Activated CD4-positive, alpha-beta memory T cell treated with anti-CD3 and anti-CD28 coated beads for 36 hours (primary cell): ENCODE measurements at places on chromosomes 16 and 17. TPM values are rescaled to one million over a fixed set of nuclear protein-coding genes. Genes with fewer than 3 reads are reported as not detected.

The C17orf78 gene
- not detected for total RNA-seq

GRCh38 chr17:69485901-69486643, 71.6 kb downstream of the MAP2K6 start:
- no peaks in the 10 kb centered on the region for H3K27me3 ChIP-seq
- no peak overlapping the region for H3K27ac ChIP-seq

DNA sequence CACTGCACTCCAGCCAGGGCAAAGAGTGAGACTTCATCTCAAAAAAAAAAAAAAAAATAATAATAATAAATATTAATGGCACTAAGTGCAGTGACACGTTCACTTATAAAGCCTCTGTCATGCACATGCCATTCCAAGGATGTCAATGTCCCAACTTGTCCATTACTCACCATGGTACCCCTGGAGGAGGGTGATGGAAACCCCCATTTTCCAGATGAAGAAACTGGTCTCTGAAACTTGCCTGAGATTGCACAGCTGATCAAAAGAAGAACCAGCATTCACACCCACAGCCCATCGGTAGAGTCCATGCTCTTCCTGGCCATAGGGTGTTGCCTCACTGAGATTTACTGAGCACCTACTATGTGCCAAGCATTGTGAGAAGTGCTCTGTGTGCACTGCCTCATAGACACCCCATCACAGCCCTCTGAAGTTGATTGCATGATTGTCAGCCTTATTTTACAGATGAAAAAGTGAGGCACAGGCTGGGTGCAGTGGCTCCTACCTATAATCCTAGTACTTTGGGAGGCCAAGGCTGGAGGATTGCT, 123.7 kb downstream of the ABCC1 start:
- no peak overlapping the region for H3K4me3 ChIP-seq
- DNase-seq, result no peak
- peak overlapping the region; percentile 34 for H3K27ac ChIP-seq
- H3K27me3 ChIP-seq, result no peaks in the 10 kb centered on the region

DNA sequence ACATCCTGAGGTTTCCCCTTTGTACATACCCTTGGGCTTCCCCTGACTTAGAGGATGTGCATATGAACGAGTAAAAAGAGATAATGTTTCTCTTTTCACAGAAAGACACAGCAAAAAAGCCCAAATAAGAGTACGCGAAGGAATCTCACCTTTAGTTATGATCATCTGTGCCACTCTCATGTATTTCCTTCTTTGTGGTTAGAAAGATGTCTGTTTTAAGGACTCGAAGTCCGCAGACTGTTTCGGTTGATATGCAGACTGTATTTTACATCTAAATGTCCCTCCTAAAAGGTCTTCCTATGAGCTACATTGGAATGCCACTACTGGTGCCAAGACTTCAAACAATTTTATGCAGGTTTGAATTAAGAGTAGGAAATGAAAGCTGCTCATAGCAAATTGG, 102.3 kb upstream of the GOT2 start:
- DNase-seq, result no peak
- no peak overlapping the region for H3K27ac ChIP-seq

DNA sequence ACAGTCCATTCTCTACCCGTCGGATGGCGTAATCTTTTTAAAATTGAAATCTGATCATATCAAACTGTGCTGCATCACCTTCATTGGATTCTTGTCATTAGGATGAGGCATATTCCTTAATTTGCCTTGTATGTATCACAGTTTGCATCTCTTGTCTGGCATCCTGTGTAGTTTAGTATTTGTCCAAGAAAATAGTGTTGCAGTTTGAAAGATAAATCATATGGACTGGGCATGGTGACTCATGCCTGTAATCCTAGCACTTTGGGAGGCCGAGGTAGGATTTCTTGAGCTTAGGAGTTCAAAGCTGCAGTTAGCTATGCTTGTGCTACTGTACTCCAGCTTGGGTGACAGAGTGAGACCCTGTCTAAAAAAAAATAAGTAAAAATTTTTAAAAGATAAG, 5.8 kb upstream of the RSL1D1 start:
- peaks cover 10% of the 10 kb centered on the region for H3K36me3 ChIP-seq
- H3K4me1 ChIP-seq, result peaks cover 32% of the 10 kb centered on the region
- H3K27ac ChIP-seq, result no peak overlapping the region
- no peak overlapping the region for H3K4me3 ChIP-seq
- H3K27me3 ChIP-seq, result no peaks in the 10 kb centered on the region

The TEKT5 gene
- 0.15 TPM for total RNA-seq

DNA sequence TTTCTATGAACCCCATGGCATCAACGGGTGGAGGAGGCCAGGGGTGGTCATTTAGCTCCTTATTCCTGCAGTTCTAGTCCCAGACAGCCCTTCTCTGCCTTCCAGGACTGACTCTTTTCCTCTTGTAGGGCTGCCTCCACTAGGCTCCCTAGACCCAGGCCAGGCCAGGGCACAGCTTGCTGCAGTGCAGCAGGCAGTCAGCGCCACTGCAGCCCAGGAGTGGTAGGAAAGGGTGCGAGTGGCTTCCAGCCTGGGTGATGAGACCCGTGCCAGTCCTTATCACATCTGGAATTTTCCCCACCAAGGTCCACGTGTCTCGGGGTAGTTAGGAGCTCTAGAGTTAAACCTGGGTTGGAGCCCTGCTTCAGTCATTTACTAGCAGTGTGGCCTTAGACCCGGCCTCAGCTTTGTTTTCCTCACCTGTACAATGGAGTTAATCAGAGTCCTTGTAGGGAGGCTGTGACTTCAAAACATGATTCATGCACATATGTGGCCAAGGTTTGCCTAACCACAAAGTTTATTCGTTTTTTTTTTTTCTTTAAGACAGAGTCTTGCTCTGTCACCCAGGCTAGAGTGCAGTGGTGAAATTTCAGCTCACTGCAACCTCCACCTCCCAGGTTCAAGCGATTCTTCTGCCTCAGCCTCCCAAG, 4.7 kb downstream of the SLC5A11 start:
- DNase-seq, result peak; percentile 53
- H3K27ac ChIP-seq, result no peak overlapping the region
- H3K4me1 ChIP-seq, result peaks cover 21% of the 10 kb centered on the region
- H3K36me3 ChIP-seq, result no peaks in the 10 kb centered on the region
- no peak overlapping the region for H3K4me3 ChIP-seq
